ENCODE measurements at places on chromosomes 12 and 14.

DNA sequence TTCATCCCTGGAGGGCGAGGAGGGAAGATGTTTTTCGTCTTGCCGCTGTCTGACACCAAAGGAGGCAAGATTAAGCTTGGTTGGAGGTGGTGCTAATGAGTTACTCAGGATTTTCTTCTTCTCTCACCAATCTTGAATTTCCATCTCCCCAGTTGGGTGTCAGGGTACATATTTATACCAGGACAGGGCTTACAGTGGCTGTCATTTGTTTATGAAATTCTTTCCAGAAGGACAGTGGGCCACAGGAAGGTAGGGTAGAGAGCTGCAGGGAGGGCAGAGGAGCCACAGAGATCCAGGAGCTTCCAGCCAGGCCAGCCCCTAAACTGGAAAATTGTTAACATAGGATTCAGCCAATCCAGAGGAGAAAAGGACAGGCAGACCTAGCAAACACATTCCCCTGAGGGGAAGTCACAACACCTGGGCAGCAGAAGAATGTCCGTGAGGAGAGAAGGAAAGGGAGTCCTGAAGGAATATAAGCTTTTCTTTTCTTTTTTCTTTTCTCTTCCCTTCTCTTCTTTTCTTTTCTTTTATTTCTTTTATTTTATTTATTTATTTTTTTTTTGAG lies 40.5 kb downstream of the IRF2BPL start:
- DNase-seq: no peak

DNA sequence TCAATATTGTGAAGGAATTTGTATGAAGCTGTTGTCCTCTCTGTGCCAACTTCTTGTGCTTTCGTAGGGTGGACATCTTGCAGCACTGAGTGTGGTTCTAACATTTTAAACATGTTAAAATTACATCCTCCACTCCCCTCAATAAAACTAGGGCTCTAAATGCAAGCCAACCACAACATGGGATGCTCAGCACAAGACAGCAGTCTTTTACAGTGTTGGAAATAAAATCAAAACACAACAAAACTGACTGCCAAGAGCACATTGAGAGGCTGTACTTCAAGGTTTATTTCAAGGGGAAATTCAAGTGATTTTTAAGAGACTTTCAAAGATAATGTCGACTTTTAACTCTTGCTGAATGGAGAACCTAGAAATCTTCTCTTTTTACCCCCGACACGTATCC lies 396.9 kb downstream of the TMTC2 start:
- DNase-seq: no peak

GRCh38 chr14:90814806-90815571 lies 1.2 kb downstream of the TTC7B start:
- peak; percentile 13 for DNase-seq

GRCh38 chr12:4433745-4434058 lies 11.9 kb downstream of the FGF6 start:
- DNase-seq: no peak

DNA sequence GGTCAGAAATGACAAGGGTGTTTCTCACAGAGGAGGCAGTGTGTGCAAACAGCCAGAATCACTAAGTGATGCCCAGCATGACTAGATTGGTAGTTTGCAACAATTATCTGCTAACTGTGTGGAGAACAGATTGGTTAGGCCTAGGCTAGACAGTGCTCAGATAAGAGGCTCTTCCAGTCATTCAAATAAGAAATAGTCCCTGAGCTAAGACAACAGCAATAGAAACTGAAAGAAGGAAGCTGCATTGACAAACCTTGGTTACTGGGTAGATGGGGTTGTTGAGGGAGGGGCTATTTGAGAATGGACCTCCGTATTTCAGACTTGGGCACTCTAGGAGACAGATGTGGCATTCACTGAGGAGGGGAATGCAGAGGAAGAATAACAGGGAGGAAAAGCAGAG lies 255.0 kb upstream of the NPAS3 start:
- DNase-seq: no peak

DNA sequence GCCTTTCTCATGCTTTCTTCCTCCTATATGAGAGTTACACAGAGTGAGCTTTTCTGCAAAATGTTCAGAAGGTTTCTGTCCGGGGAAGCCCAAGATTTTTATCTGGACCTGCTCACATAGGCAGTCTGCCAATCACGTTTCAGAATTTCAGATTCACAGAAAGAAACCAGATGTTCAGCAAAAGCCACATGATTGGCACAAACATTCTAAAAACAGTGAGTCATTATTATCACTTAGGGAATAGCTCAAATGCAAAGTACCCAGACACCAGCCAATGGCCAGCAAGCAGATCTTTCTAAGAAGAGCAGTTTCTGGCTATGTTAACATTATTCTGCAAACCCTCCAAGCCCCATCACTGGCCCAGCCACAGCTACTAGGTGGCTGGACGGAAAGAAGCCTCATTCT lies 1558.5 kb upstream of the TMEM132C start:
- no peak for DNase-seq

- DNase-seq: no peak
Measured at GRCh38 chr12:100141666-100141997, 1.0 kb downstream of the BLTP3B start.

DNA sequence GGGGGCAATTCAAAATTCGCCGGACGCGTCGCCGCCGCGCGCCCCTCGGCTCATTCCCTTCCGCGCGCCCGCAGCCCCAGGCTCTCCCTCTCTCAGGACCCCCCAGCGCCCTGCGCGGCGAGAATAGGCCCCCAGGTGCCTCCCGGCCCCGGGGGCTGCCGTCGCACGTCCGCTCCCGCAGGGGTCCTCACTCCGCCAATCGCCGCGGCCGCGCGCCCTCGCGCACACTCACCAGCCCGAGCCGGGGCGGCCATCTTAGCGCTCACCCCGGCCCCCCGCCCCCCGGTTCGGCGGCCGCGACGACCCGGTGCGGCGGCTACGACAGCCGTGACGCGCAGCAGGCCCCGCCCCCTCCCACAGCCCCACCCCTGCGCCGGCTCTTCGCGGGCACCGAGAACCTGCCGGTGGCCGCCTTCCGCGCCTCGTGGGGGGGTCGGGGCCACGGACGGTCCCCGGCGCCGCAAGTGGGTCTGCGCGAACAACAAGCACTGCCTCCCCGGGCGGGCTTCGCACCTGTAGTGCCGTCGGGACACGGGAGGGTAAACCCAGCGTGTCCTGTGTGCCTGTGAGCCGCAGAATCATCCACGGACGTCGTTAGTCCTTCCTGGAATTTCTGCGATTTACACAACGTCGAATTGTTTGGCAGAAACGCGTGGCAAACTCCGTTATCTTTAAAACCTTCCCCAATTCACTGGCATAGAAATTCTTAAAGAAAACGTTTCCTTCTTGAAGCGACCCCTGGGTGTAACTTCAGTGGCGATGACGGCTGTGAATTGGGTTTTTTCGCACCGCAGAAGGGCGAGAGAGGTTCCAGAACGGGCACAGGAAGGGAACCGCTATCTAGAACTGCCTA lies 2.5 kb downstream of the USP44 start:
- DNase-seq: peak; percentile 36

DNA sequence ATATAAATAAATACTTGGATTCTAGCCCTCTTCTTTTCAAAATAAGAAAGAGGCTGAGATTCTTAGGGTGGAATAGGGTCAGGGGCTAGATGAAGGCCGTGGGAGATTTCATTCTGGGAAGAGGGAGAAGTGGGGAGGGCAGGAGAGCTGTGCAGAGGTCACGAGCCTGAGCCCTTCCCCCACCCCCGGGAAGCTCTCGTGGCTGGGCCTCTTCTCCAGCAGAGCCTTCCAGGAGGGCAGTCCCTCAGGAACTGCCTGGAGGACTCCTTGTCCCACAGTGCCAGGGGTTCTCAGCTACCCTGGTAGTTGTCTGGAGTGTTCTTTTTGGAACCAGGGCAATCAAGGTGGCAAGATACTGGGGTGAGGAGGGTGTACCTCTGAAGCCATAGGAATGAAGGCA lies 94.0 kb downstream of the ESR2 start:
- no peak for DNase-seq

DNA sequence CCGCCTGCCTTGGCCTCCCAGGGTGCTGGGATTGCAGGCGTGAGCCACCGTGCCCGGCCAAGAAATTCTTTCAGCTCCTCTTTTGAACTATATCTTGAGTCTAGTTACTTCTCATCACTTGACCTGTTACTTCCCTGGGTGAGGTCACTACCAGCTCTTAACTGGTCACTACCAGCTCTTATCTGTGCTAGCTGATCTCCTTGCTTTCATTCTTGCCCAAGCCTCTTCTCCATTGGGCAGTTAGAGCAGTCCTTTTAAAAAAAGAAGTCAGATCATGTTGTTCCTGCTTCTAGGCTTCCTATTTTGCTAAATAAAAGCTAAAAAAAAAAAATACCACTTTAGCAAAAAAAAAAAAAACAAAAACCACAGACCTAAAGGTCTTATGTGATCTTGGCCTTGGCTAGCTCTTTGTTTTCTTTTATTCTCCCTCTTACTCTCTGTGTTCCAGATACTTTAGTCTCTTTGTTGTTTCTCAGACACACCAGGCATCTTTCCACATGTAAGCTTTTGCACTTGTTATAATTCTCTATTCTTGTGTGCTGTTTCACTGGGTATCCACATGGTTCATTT lies 63.5 kb downstream of the RAD51B start:
- DNase-seq: no peak

GRCh38 chr12:26688344-26688904 lies 144.6 kb downstream of the ITPR2 start:
- DNase-seq: no peak

GRCh38 chr14:92665661-92666110 lies 82.7 kb downstream of the LGMN start:
- no peak for DNase-seq

DNA sequence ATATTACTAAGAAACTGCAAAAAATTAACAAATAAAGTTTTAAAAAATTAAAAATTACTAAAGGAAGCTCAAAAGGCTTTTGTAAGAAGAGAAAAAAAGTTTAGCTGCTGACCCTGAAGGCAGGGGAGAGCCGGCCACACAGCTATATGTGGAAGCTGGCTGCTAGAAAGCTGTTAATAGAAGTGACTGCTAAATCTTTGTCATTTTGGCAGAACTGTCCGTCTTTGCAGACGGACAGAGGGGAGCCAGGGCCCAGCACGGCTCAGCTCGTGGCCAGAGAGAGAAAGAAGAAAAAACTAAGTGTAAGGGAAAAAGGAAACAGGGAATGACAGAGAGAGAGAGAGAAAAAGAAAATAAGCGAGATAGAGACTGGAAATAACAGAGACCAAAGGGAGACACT lies 27.9 kb downstream of the PRMT8 start:
- no peak for DNase-seq

GRCh38 chr12:75820848-75821578 lies 210.6 kb downstream of the PHLDA1 start:
- DNase-seq: no peak

All from NCI-H2081 (cell line).